ENCODE measurements at places on chromosomes 16 and 17. TPM values are rescaled to one million over a fixed set of nuclear protein-coding genes. Genes with fewer than 3 reads are reported as not detected.

SEPTIN12 gene
- total RNA-seq = not detected

DNA sequence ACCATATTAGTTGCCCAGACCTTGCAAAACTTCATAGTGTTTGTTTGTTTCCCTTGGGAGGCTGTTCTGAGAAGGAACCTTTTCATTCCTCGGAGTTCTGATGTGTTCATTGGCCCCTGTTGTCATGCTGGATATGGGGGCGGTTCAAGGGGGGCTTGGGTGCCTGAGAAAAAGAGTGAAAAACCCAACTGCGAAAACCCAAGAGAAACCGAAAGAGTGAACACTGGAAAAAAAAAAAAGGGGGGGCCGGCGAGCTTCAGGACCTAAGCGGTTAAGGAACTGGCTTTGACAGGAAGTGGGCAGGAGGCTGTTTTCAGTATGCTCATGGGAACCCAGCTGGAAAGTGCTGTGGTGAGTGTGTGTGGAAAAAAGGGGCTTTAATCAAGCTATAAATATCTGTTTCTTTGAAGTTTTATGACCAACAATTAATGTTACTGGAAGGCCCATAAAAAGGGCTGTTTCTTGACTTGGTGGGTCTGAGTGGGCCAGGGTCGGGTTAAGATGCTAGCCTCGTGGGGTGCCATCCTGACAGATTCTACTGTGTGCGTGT is 510.7 kb downstream of the MAF start:
- peaks cover 30% of the 10 kb centered on the region for H3K4me1 ChIP-seq
- H3K36me3 ChIP-seq = no peaks in the 10 kb centered on the region
- DNase-seq = no peak
- no peaks in the 10 kb centered on the region for H3K27me3 ChIP-seq

GRCh38 chr17:72390675-72391508 is 270.1 kb downstream of the SOX9 start:
- no peak overlapping the region for H3K4me3 ChIP-seq
- H3K4me1 ChIP-seq = no peaks in the 10 kb centered on the region
- H3K27me3 ChIP-seq = peaks cover 8% of the 10 kb centered on the region
- no peak for DNase-seq
- no peaks in the 10 kb centered on the region for H3K36me3 ChIP-seq
- H3K27ac ChIP-seq = no peak overlapping the region

GRCh38 chr16:87821376-87822107 is 47.8 kb downstream of the SLC7A5 start:
- no peak overlapping the region for H3K27ac ChIP-seq
- DNase-seq = no peak
- peaks cover 5% of the 10 kb centered on the region for H3K4me1 ChIP-seq
- H3K4me3 ChIP-seq = peak overlapping the region; percentile 19
- no peaks in the 10 kb centered on the region for H3K27me3 ChIP-seq

DNA sequence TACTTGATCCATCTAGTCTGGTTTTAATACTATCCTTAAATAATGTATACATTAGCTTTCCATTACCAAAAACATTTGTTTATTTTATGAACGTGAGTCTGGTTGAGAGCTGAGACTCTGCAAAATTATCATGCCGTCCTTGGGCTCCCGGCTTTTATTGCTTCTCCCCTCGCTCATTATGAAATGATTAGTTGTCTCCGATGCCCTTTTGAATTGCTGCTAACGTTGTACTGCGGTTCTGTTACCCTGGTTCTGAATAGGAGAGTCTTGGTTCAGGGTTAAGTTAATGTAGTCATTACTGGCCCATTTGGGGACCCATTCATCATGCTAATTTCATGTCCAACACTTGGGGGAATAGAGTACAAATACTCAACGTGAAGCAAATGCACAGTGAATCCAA is 12.8 kb downstream of the XYLT1 start:
- no peak overlapping the region for H3K4me3 ChIP-seq
- H3K36me3 ChIP-seq = peaks cover 2% of the 10 kb centered on the region
- peak overlapping the region; percentile 32 for H3K27ac ChIP-seq
- H3K4me1 ChIP-seq = peaks cover 31% of the 10 kb centered on the region
- H3K27me3 ChIP-seq = no peaks in the 10 kb centered on the region

- peak overlapping the region; percentile 19 for H3K4me3 ChIP-seq
- H3K27me3 ChIP-seq = no peaks in the 10 kb centered on the region
- H3K27ac ChIP-seq = peak overlapping the region; percentile 95
- no peak for DNase-seq
Observed at GRCh38 chr16:17381784-17382183, 89.0 kb downstream of the XYLT1 start.

DNA sequence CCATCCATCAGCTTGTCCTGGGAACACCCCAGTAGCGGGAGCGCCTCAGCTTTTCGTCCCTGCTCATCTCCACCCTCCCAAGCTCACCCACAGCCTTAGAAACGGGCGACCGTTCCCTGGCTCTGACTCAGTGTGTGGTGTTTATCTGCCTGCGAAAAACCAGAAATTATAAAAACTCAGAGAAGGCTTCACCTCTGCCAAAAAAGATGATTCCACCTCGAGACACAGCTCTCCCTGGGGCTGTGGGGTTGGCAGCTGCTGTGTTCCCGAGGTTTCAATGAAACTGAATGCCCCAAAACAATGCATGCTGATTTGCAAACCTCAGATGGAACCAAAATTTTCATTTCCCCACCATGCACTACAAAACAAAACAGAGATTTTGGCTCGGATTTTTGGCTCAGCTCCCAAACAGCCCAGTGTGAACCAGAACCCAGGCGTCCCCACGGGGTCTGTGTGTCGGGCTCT is 62.4 kb upstream of the MED9 start:
- peaks cover 17% of the 10 kb centered on the region for H3K4me1 ChIP-seq
- no peaks in the 10 kb centered on the region for H3K36me3 ChIP-seq
- DNase-seq = no peak

DNA sequence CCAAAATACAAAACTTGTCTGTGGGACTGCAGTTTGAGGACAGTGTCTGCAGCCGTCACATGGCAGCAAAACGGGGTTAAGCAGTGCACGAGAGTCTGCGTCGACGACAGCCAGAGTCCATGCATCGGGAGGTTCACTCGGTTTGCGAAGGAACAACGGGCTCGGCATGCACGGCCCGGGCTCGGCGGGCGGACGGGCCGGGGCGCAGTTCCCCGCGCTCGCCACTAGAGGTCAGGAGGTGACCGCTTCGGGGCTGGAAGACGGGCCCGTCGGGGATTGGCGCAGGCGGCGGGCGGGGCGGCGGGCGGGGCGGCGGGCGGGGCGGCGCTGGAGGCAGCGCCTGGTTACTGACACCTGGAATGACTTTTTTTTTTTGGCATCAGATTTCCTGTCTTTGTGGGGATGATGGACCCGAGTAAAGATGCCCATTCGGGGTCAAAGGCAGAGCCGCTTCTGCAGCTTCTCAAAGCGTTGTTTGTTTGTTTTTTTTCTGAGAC is 6.5 kb downstream of the SCGB1C2 start:
- H3K4me3 ChIP-seq = no peak overlapping the region
- H3K27ac ChIP-seq = no peak overlapping the region
- peak; percentile 74 for DNase-seq
- H3K36me3 ChIP-seq = no peaks in the 10 kb centered on the region
- H3K4me1 ChIP-seq = peaks cover 2% of the 10 kb centered on the region
- no peaks in the 10 kb centered on the region for H3K27me3 ChIP-seq

DNA sequence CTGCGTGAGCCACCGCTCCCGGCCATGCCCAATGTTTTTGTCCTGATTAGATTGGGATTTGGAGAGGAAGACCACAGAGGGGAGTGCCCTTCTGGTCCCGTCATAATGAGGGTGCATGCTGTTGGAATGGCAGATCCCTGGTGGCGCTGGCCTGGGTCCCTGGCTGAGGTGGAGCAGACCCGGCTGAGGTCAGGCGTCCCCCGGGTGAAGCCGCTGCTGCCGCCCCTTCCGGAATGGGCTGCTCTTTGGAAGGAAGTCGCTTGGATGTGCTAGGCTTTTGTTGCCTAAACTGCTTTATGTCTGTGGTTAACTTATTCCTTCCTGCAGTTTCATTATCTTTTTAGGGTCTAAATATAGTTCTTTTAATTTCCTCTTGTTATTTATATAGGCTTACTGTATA is 120.3 kb upstream of the CHMP6 start:
- no peaks in the 10 kb centered on the region for H3K36me3 ChIP-seq
- no peaks in the 10 kb centered on the region for H3K27me3 ChIP-seq
- DNase-seq = no peak
- peak overlapping the region; percentile 77 for H3K4me3 ChIP-seq
- H3K4me1 ChIP-seq = peaks cover 34% of the 10 kb centered on the region
- H3K27ac ChIP-seq = peak overlapping the region; percentile 82

GRCh38 chr17:80795090-80795580 is 196.5 kb upstream of the CHMP6 start:
- no peak for DNase-seq
- no peak overlapping the region for H3K27ac ChIP-seq
- H3K4me3 ChIP-seq = no peak overlapping the region
- H3K36me3 ChIP-seq = peaks cover 2% of the 10 kb centered on the region
- H3K4me1 ChIP-seq = peaks cover 33% of the 10 kb centered on the region

GRCh38 chr17:2386400-2387085 is 14.3 kb downstream of the MNT start:
- peak overlapping the region; percentile 52 for H3K4me3 ChIP-seq
- peaks cover 20% of the 10 kb centered on the region for H3K4me1 ChIP-seq
- peaks cover 8% of the 10 kb centered on the region for H3K36me3 ChIP-seq

CHST6 gene
- total RNA-seq = not detected

DNA sequence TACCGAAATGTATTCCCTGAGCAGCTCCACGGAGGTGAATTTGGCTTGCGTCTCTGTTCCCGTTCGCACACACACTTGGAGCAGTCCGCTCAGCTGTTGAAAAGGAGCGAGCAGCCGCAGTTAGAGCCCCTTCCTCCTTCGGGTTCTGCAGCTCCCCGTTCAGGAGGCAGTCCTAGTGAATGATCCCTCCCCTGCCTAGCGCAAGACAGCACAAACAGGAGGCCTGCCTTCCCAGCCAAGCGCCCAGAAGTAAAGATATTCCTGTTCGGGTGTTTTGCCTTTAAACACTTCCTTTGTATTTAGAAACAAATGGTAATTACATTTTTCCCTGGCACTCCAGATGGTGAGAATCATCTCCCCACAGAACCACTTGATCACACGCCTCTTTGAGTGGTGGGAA is 64.7 kb downstream of the ABCC12 start:
- no peak for DNase-seq
- H3K36me3 ChIP-seq = no peaks in the 10 kb centered on the region
- H3K4me1 ChIP-seq = no peaks in the 10 kb centered on the region
- no peak overlapping the region for H3K4me3 ChIP-seq

GRCh38 chr17:17325228-17325627 is 22.1 kb downstream of the NT5M start:
- peaks cover 2% of the 10 kb centered on the region for H3K4me1 ChIP-seq
- no peaks in the 10 kb centered on the region for H3K36me3 ChIP-seq
- H3K4me3 ChIP-seq = no peak overlapping the region
- H3K27me3 ChIP-seq = no peaks in the 10 kb centered on the region
- DNase-seq = no peak
- H3K27ac ChIP-seq = no peak overlapping the region

GRCh38 chr17:47287639-47288038 is 34.0 kb downstream of the ITGB3 start:
- no peak for DNase-seq
- H3K36me3 ChIP-seq = peaks cover 2% of the 10 kb centered on the region
- H3K27me3 ChIP-seq = peaks cover 26% of the 10 kb centered on the region
- H3K4me1 ChIP-seq = peaks cover 3% of the 10 kb centered on the region

DNA sequence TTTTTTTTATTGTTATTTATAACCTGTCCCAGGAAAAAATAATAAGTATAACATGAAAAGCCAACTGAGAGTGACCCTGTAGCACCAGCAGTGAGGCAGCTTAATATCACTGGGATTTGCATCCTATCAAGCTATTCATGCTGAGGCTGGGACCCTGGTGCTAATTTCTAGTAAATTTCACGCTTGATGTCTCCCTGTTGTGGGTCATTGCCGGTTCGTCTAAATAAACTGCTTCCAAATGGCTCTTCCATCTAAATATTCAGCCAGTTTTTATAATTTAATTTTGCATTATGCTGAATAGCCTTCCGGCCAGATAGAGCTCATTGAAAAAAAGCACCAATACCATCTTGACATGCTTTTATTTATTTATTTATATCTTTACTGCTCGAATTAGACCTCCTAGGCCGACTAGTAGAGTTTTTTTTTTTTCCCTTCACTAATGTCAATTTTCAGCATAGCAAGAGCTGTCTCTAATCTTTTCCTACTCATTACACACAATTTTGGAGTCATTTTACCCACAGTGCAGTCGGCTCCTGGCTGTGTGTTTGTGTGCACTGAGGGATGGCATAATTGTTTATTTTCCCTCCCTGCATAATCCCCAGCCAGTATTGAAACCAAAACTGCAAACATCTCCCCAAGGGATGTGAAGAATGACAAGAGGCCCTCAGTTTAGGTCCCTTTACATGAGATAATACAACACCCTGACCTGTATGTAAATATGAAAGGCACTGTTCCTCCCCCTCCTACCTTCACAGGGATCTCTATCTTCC is 168.8 kb downstream of the AATF start:
- no peak overlapping the region for H3K4me3 ChIP-seq
- H3K27me3 ChIP-seq = no peaks in the 10 kb centered on the region
- DNase-seq = no peak
- peaks cover 3% of the 10 kb centered on the region for H3K36me3 ChIP-seq
- H3K4me1 ChIP-seq = peaks cover 2% of the 10 kb centered on the region

DNA sequence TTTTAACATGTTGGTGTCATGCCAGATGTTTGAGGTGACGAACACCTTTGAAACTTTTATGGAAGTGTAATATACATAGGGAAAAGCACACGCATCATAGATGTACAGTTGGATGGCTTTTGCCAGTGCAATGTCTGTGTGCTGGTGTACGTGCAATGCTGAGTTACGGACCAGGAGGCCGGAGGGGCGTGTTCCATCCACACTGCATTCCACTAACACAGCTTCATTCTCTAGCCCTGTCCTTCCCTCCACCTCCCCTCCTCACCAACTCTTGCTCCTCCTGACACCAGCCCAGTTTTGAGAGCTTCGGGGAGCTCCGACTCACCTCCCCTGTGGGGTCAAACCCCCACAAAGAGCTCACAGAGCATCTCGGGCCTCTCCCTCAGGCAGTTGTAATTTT is 358.8 kb downstream of the C16orf95 start:
- H3K4me3 ChIP-seq = no peak overlapping the region
- peaks cover 42% of the 10 kb centered on the region for H3K27me3 ChIP-seq
- no peak for DNase-seq
- no peak overlapping the region for H3K27ac ChIP-seq
